ENCODE measurements at places on chromosomes 7 and 10. TPM values are rescaled to one million over a fixed set of nuclear protein-coding genes. Genes with fewer than 3 reads are reported as not detected.

DNA sequence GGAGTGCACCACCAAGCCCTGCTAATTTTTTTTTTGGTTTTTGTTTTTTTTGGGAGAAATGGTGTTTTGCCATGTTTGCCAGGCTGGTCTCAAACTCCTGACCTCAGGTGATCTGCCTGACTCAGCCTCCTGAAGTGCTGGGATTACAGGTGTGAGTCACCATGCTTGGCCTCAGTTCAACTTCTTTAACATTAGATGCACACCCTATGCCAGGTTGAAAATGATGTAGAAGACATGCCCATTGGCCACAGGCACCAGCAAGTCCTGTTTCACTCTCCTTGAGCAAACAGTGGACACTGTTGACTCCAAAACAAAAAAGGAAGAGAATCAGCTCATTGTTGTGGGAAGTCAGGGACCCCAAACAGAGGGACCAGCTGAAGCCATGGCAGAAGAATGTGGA is 1205.3 kb downstream of the REEP3 start:
- no peak for DNase-seq

DNA sequence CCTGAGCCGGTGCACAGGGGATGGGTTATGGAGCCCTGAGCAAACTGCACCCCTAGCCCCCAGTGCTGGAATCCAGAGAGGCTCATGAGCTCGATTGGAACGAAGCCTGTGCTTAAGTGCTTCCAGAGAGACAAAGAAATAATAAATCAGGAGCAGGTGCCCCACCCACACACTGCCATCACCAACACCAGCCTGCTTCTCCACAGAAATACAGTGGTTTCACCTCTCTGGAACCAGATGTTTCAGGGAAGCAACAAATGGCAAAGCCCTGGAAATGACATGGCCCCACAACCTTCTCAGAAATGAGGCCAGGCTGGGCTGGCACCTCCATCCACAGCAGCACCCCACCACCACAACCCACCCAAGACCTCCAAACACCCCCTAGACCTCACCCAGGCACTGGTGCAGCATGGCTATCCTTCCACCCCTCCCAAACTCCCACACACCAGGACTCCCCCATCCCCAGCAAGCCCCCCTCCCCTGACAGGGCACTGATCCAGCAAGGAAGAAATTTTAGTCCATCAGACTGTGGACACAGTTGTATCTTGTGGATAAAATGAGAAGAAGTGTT is 4.1 kb upstream of the SLC18A3 start:
- DNase-seq: peak; percentile 29

DNA sequence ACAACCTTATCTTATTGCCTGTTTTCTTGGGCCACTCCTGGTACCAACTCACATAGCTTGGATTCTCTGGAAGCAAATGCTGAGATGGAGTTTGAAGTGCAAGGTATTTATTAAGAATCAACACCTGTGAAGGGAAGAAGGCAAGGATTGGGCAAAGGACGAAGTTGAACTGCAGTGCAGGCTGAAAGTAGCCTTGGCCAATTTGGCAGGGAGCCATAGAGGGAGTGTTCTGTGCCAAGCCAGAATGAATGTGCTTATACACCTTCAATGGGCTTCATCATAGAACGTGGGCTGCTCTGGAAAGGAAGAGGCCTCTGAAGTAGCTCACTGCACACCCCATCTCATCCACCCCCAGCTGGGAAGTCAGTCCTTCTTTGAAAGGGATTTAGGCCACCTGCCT is 79.8 kb upstream of the IFRD1 start:
- no peak for DNase-seq

DNA sequence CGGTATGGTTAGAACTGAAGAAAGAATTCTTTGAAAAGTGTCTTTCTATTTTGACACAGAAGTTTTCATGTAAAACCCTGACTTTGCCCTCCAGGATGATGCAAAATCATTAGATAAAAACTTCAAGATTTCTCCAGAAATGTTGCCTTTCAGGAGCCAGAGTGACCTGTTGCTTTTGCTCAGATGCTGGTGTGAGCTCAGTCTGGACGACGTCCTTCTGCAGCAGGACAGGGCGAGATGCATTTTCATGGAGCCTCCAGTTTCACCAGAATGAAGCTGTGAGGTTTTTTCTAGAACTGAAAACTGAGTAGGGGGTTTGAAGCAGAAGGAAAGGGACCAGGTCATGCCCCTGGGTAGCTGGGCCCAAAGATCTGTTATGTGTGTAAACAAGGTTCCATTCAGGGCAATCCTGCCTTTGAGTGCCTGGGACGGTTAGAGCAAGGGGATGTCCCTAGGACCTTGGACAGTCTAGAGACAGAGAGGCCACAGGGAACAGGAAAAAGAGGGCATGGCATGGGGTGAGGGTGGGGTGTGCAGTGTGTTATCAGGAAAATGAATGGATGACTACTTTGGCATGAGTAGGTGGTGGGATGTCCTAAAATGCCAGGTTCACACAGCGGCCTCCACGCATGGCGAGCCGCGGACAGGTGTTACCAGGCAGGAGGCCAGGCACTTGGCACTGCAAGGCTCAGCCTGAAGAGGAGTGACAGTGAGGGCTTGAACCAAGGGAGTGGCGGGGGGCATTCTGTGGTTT is 356.3 kb downstream of the CXCL12 start:
- DNase-seq: no peak

DNA sequence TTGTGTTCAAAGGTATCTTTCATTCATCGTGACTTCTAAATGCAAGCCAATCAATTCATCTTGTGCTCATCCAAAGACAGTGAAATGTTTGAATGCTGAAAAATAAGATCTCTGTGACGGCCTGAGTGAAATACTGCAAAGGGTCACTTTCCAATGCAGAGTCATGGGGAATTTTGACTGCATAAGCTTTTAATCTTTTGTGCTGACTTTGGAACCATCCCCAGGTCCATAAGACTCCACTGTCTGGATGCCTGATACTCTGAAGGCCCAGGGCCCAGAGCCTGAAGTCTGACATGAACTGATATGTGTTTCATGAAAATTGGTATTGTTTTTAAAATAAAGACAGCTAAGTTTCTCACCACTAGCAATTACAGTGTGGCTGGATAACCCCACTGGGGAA is 39.0 kb downstream of the PPP1R3C start:
- no peak for DNase-seq

GRCh38 chr7:117041007-117041406 is 87.7 kb downstream of the ST7 start:
- DNase-seq: no peak

DNA sequence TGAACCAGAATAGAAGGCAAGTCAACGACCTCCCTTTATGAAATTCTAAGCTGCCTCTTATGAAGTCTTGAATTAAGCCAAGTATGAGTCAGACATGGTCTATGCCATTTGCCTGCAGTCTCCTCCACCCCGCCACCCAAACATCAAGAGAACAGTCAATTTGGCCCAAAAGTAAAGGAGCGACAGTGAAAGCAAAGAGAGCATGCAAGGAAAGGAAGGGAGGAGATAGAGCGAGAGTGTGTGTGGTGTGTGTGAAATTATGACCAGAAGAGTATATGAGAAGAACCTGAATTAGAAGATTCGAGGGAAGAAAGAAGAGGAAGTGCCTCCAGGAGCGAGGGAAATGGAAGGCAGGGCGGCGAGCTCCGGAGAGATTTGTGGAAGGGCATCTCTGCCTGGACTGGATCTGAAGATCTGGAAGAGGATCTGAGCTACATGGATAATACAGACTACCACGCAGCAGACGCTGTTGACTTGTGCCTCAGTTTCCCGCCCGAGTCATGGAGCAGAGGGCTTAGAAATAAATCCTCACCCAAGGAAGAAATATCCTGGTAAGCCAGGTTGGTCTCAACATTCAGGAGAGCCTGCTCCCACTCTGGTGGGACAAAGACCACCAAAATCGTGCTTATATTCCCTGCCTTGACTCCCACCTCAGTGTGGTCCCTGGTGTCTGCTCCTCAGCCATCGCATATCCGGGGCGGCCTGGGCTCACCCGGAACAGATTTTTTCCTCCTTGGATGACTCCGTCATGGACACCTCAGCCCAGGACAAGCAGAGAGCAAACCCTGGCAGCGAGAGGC is 459 bp downstream of the ZDHHC6 start:
- DNase-seq: no peak

DNA sequence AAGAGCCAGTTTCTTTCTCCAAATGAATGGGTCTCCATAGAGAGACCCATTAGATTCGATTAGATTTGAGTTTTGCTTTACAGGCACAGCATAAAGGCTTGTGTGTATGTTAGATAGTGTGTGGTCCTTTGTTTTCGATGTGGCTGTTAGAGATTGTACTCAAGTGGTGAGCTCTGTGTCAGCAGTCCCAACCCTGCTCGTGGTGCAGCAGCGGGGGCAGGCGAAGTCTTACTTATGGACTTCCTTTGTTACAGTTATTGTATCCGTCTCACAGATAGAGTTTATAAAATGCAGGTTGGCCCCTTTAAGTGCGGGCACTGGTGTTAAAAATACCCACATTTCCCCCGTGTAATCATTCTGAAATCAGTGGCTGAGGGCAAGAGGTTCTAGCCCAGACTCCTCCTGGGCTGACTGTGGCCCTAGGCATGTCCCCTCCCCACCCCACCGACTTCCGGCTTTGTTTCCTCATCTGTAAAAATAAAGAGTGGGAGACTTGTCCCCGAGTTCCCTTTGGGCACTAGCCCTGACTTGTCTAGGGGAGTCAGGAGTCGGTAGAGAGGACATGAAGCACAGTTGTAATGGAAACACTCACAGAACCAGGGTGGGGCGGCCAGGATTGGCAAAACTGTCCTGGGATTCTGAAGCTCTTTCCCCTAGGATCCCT is 28.6 kb downstream of the MTURN start:
- DNase-seq: peak; percentile 75

- no peak for DNase-seq
Measured at GRCh38 chr10:93206652-93207051, 133.0 kb downstream of the CYP26A1 start.

DNA sequence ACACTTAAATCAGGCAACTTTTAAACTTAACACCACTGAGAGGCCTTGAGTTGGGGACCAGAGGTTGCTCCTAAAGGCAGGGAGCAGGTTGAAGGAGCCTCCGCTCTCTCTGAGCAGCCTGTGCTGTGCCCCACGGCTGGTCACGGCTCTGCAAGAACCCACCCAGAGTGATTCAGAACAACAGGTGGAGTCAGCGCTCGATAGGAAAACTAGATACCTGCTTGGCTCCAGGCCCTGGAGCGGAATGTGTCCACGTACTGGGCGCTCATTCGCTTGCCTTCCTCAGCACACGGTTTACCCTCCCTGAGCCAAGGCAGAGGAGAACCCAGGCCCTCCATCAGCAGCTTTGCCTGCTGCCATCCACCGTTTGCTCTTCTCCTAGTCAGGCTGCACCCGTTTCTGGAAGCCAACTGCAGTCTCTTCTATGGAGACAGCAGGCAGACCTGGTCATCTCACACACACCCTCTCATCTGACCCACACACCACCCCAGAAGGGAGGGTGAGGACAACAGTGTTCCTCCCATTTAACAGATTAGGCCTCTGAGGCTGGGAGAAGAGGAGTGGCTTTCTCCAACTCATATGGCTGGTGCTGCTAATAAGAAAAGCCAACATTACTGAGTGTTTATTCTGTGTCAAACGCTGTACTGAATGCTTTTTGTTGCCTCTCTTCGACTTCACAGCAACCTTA is 37.6 kb upstream of the PDCD4 start:
- no peak for DNase-seq

- DNase-seq: no peak
Measured at GRCh38 chr7:102258749-102259107, 27.9 kb upstream of the SH2B2 start.

- no peak for DNase-seq
Measured at GRCh38 chr10:79979310-79979975, 30.5 kb upstream of the SFTPD start.

DNA sequence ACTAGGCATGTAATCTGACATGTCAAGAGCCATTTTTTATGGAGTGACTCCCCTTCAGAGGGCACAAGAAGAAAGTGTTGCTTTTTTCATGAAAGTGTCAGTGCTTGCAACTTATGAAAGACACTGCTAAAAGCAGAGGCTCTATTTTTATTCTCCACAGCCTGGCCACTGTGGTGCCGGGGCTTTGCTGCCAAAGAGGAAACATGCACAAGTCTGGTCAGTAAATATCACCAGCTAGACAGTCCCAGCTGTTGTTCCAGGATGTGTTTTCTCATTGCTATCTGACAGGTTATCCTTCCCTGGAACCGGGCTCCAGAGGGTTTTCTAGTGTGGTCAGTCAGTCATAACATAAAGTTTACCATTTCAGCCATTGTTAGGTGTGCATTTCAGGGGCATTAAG is 180.7 kb upstream of the PITRM1 start:
- no peak for DNase-seq

DNA sequence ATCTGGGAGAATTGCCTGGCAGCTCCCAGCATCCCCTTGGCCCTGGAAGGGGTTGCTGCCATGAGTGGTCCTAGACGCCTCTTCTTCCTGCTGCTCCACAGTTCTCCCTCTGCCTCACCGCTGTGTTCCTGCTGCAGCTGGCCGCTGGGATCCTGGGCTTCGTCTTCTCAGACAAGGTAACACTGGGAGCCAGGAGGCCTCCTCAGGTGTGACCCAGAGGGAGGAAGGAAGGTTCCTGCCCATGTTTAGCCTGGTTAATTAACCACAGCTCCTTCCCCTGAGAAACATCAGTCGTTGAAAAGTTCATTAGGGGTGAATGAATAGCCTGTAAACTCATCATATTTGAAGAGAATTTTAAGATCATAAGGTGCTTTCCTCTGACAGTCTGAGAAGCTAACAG is 18.2 kb downstream of the TSPAN33 start:
- DNase-seq: no peak

- DNase-seq: no peak
Measured at GRCh38 chr7:159019111-159019510, 125.6 kb downstream of the VIPR2 start.

DNA sequence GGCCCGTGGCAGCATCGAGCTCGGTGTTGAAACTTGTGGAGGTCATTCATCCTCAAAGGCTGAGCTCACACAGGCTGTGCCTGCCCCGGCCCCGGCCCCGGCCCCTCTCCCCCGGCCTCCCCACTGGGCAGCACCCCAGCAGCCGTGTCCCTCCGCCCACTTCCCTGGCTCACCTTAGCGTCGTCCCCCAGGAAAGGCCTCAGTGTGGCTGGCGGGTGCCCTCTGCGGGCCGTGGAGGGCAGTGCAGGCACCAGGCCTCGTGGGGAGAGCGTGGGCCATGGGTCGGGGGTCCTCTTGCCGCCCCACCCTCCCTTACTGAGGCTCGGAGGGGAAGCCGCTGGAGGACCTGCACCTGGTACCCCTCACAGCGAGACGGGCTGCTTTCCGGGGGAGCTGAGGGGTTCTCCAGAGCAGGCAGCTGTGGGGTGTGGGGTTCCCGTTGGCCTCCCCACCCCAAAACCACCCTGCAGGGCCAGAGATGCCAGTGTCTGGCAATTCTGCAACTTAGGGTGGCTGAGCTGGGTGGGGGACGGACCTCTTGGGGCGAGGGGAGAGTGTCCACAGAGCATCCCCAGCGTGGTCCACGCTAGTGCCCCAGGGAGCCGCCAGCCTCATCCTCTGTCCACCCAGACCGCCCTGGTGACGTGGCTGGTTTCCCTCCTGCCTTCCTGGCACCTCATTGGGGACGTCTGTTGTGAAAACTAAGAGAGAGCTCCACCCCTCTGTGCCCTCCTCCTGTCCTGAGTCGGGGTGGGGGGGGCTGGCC is 44.2 kb upstream of the DPYSL4 start:
- DNase-seq: peak; percentile 63

- peak; percentile 60 for DNase-seq
Measured at GRCh38 chr7:44097064-44097932, 6.8 kb upstream of the AEBP1 start.

Gene GCK
- total RNA-seq: not detected

Gene MET
- 0.26 TPM for total RNA-seq

Gene GALNT17
- total RNA-seq: not detected

Gene HTRA1
- not detected for total RNA-seq

Gene PRPS1L1
- not detected for total RNA-seq

Data from activated CD8-positive, alpha-beta memory T cell treated with anti-CD3 and anti-CD28 coated beads, Interleukin-2, amount 10 ng/mL, durations not matched to agents 7 days and 5 days (primary cell).